Thoracic aorta (tissue), 2 donors: ENCODE measurements at places on chromosomes 7 and 10. TPM values are rescaled to one million over a fixed set of nuclear protein-coding genes. Genes with fewer than 3 reads are reported as not detected.
A peak's percentile ranks its signal among the peaks of the same experiment; 100 is the strongest.

The PPP1R9A gene
- 11.8 TPM for total RNA-seq

The ABCB1 gene
- 1.4 TPM for total RNA-seq

- no peaks in the 10 kb centered on the region for H3K36me3 ChIP-seq
- no peak for DNase-seq
- no peak overlapping the region for H3K4me3 ChIP-seq
- no peaks in the 10 kb centered on the region for H3K4me1 ChIP-seq
- H3K27ac ChIP-seq, result no peak overlapping the region
Observed at GRCh38 chr7:36563706-36564327, 160.5 kb downstream of the AOAH start.

The TAS2R3 gene
- total RNA-seq, result 0.41 TPM

DNA sequence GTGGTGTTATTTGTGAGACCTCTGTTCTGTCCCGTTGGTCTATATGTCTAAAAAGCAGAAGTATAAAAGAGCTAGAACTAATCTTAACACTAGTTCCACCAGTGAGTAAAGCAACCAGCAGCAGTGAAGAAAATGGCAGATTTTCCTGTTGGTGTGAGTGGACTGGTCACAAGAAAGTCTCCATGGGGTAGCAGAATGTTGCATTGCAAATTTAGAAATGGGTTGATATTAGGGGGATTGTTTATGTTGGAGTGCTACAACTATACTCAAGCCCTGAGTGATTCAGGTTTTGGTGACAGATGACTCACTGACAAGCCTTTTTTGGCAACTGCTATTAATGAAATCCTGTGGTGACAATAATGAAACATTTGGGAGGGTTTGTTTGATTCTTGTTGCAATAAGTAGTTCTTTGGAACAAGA, 5.6 kb downstream of the AVL9 start:
- no peak for DNase-seq
- no peaks in the 10 kb centered on the region for H3K36me3 ChIP-seq
- H3K27me3 ChIP-seq, result no peaks in the 10 kb centered on the region
- H3K4me3 ChIP-seq, result peak overlapping the region; percentile 1
- H3K4me1 ChIP-seq, result peaks cover 35% of the 10 kb centered on the region

The GDF2 gene
- total RNA-seq, result not detected

The CDC14C gene
- not detected for total RNA-seq

DNA sequence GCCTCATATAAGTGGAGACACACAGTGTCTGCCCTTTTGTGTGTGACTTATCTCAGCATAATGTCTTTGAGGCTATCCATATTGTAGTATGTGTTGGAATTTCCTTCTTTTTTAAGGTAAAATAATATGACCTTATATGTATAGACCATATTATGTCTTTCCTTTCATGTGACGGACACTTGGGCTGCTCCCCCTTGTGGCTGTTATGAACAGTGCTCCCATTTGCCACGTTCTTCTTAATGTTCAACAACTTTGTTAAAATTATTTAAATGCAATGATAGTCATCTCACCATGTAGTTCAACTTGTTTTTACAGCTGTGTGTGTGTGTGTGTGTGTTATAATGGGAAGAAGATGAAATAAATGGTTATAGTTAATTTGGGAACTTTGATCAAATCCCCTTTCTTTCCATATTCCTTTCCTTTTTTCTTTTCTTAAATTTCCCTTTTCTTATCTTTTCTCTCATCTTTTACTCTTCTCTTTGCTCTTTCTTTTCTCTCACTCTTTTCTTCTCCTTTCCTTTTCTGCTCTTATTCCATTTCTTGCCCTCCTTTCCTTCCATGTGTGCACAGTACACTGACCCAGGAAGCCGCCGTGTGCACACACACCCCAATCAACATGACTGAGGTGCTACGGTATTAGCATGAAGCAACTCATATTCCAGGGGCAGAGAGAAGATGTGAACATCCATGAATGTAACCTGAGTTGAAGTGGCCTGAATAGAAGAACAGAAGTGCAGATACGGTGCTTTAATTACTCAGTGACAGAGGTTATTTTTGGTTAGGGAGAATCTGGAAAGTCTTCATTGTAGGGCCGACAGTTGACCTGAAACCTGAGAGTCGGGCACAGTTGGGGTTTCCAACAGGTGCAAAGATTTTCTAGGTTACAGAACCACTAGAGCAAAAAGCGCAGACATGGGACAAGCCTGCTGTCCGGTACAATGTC, 596.6 kb downstream of the SDK1 start:
- peaks cover 2% of the 10 kb centered on the region for H3K4me1 ChIP-seq
- H3K36me3 ChIP-seq, result no peaks in the 10 kb centered on the region
- H3K27ac ChIP-seq, result no peak overlapping the region
- DNase-seq, result no peak

GRCh38 chr10:12350925-12351324, 1.6 kb downstream of the CAMK1D start:
- peak overlapping the region; percentile 96 for H3K4me3 ChIP-seq
- peak overlapping the region; percentile 5 for H3K27ac ChIP-seq
- DNase-seq, result no peak
- peaks cover 16% of the 10 kb centered on the region for H3K4me1 ChIP-seq
- H3K36me3 ChIP-seq, result no peaks in the 10 kb centered on the region

GRCh38 chr7:141872931-141873330, 31.6 kb upstream of the PRSS37 start:
- H3K36me3 ChIP-seq, result no peaks in the 10 kb centered on the region
- H3K4me1 ChIP-seq, result no peaks in the 10 kb centered on the region

The CCDC146 gene
- 11.8 TPM for total RNA-seq

DNA sequence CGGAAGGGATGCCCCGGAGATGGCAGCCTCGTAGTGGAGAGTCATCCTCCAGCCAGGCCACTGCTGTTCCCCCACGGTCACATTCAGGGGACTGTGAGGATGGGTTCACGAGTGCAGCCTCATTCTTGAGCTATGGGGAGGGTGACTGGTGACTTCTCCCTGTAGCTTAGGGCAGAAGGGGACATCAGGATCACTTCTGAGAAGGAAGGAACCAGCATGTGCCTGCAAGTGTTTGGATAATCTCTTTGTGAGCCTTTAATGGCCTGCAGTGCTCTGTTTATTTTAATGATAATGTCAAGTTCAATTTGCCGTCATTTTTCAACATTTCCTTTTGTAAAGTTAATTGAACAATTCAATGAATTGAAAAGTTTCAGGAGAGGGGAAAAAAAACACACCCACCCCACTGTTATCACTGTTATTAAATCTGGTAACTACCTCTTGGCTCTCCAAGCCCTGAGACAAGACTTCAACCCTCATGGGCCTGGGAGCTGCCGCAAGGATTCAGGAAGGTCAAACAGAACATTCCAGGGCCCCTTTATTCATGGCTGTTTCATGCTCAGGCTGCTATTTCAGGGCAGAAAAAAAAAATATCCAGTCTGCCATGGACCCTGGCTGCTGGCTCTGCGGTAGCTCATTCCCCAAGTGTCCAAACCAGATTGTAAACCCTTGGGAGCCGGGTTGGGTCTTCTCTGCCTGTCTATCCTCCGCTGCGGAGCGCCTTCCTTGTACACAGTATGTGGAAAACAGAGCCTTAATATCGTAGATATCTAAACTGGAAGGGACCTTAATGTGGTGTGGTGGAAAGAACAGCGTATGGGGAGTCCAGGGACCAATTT, 100.4 kb downstream of the CDH23 start:
- H3K27me3 ChIP-seq, result no peaks in the 10 kb centered on the region
- DNase-seq, result no peak
- H3K4me1 ChIP-seq, result no peaks in the 10 kb centered on the region
- H3K27ac ChIP-seq, result no peak overlapping the region
- no peaks in the 10 kb centered on the region for H3K36me3 ChIP-seq
- H3K4me3 ChIP-seq, result no peak overlapping the region

The SPAG6 gene
- total RNA-seq, result not detected

- peaks cover 9% of the 10 kb centered on the region for H3K36me3 ChIP-seq
- H3K27ac ChIP-seq, result no peak overlapping the region
- H3K4me3 ChIP-seq, result no peak overlapping the region
- H3K4me1 ChIP-seq, result peaks cover 11% of the 10 kb centered on the region
Observed at GRCh38 chr7:47383696-47384445, 198.0 kb downstream of the TNS3 start.

DNA sequence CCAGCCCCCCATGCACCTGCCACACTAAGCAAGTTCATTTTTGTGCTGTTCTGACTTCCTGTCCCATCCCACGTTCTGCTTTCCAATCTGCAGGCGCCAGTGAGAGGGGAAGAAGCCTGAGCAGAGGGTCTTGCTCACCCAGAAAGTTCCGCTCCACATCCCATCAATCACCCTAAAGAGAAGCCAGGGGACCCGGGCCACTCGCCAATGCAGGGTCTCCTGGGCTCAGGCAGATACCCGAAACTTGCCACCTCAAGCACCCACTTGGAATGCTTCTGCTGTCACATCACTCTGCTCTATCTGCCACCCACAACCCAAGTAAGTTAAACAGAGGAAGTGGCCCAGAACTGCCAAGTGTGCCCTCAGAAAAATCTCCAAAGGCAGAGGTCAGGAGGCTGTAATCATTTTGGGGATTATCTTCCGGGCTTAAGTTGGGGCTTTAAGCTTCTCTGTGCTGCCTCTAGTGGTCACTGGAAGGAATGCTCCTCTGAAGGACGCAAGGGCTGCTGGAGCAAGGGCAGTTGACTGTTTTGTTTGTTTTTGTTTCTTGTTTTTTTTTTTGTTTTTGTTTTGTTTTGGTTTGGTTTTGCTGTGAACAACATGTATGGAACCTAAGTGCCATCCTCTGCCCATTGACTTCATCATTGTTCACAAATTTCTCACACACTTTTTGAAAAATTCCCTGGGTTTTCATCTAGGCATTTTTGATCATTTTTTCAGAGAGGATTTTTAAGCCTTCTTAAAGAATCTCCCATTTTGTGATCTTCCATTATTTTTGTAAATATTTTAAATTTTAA, 25.5 kb downstream of the PRR15 start:
- H3K27ac ChIP-seq, result no peak overlapping the region
- no peaks in the 10 kb centered on the region for H3K27me3 ChIP-seq
- no peak overlapping the region for H3K4me3 ChIP-seq
- no peaks in the 10 kb centered on the region for H3K36me3 ChIP-seq

DNA sequence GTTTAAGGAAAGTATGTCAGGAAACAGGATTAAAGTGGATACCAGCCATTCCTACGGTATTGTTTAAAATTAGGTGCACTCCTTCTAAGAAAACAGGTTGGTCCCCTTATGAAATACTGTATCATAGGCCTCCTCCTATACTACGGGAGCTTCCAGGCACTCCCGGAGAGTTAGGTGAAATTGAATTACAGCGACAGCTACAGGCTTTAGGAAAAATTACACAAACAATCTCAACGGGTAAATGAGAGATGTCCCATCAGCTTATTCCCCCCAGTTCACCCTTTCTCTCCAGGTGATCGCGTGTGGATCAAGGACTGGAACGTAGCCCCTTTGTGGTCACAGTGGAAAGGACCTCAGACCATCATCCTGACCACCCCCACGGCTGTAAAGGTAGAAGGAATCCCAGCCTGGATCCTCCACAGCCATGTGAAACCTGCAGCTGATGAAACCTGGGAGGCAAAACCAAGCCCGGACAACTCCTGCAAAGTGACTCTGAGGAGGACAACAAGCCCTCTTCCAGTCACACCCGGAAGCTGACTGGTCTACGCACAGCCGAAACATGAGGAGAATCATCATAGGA, 25.1 kb upstream of the GHITM start:
- no peaks in the 10 kb centered on the region for H3K4me1 ChIP-seq
- no peak for DNase-seq
- no peaks in the 10 kb centered on the region for H3K27me3 ChIP-seq
- no peak overlapping the region for H3K27ac ChIP-seq
- H3K4me3 ChIP-seq, result no peak overlapping the region

DNA sequence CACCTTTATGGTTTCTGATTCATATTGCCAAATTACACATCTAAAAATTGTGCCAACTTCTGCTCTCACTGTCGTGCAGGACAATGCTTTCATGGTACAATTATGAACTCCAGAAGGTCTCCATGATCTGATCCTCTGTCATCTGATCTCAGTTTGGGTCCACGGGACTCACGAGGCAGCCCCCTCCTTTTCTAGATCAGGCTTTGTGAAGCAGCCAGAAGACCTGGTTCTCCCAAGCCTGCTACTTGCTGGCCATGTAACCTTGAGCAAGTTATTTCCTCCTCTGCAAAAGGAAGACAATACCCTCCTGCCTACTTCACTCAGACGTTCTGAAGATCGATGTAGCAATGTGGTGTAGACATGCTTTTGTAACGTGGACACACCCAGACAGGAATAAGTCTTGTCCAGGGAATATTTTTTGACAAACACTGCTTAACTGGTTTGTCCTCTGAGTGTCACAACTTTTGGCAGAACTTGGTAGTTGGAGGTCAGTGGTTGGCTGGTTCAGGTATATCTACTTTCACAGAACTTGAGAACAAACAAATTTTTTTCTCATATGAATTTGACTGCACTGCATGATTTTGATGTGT, 19.6 kb downstream of the CALML3 start:
- peak overlapping the region; percentile 91 for H3K27ac ChIP-seq
- peaks cover 65% of the 10 kb centered on the region for H3K4me1 ChIP-seq
- H3K36me3 ChIP-seq, result no peaks in the 10 kb centered on the region
- no peaks in the 10 kb centered on the region for H3K27me3 ChIP-seq

DNA sequence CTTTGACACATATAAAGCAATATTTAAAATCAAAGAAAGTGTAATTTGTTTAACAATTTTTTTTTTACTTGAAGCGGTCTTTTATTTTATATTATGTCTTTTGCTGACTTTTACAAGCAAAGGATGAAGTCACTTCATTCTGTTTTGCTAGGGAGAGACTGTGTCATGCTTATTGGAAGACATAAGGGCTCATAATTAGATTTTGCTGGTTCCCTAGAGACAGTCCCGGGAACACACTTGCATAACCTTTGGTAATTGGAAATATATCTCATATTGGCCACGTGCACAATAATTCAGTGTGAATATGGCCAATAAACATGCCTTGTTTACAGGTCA, 448 bp upstream of the NET1 start:
- H3K27ac ChIP-seq, result peak overlapping the region; percentile 87
- no peak for DNase-seq
- no peaks in the 10 kb centered on the region for H3K36me3 ChIP-seq
- H3K4me3 ChIP-seq, result peak overlapping the region; percentile 76
- no peaks in the 10 kb centered on the region for H3K27me3 ChIP-seq
- H3K4me1 ChIP-seq, result peaks cover 27% of the 10 kb centered on the region

DNA sequence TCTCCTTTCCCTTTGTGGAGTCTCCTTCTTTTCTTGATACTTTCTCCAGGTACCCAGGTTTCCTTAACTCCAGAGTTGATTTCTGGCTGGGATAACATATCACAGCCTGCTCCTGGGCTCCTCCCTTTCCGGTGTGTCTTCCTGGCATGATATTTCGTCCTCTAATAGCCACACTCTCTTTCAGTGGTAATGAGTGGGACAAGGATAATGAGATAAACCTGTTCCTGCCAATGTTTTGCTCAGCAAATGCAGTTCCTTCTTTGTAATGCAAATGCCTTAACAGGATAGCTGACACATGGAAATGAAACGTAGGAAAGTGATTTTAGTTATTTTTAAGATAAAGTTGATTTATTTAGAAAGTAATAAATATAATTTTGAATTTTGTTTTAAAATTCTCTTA, 168.6 kb downstream of the NRP1 start:
- H3K27me3 ChIP-seq, result no peaks in the 10 kb centered on the region
- no peak overlapping the region for H3K27ac ChIP-seq
- DNase-seq, result no peak
- H3K4me3 ChIP-seq, result no peak overlapping the region
- no peaks in the 10 kb centered on the region for H3K36me3 ChIP-seq
- no peaks in the 10 kb centered on the region for H3K4me1 ChIP-seq

- no peak for DNase-seq
- H3K4me3 ChIP-seq, result peak overlapping the region; percentile 34
- H3K27me3 ChIP-seq, result no peaks in the 10 kb centered on the region
- peak overlapping the region; percentile 92 for H3K27ac ChIP-seq
- peaks cover 58% of the 10 kb centered on the region for H3K4me1 ChIP-seq
- peaks cover 17% of the 10 kb centered on the region for H3K36me3 ChIP-seq
Observed at GRCh38 chr7:158786898-158787297, 42.4 kb downstream of the ESYT2 start.

The MRLN gene
- total RNA-seq, result not detected

- DNase-seq, result no peak
- no peaks in the 10 kb centered on the region for H3K27me3 ChIP-seq
- H3K4me1 ChIP-seq, result no peaks in the 10 kb centered on the region
- no peaks in the 10 kb centered on the region for H3K36me3 ChIP-seq
Observed at GRCh38 chr10:24147321-24147720, 61.6 kb upstream of the KIAA1217 start.
